ENCODE measurements at places on chromosomes 6 and 20.

GRCh38 chr20:46127396-46128010 lies 9.4 kb downstream of the CD40 start:
- DNase-seq: no peak

- DNase-seq: no peak
Observed at GRCh38 chr20:10537850-10538480, 102.9 kb downstream of the SLX4IP start.

DNA sequence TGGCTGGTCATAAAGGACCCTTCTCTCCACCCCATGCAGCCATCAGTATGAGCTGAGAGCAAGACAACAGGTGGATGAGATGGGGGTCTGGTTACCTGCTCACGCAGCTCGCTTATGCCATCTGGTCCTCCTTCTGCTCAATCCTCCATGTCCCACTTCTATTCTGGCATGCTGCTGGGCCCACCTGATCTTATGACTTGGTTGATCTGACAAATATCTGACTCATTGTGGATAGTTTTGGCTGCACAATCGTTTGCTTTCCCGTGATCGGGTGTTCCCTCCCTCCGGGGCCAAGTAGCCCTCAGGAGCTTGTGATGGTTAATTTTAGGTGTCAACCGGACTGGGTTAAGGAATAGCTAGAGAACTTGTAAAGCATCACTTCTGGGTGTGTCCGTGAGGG lies 26.6 kb upstream of the ELMO2 start:
- no peak for DNase-seq

GRCh38 chr6:54112151-54112650 lies 958 bp downstream of the MLIP start:
- DNase-seq: no peak

GRCh38 chr20:61166324-61166723 lies 85.7 kb upstream of the CDH4 start:
- DNase-seq: no peak

GRCh38 chr6:90098001-90098531 lies 198.6 kb downstream of the BACH2 start:
- no peak for DNase-seq

- peak; percentile 27 for DNase-seq
Observed at GRCh38 chr20:60206259-60206658, 248.0 kb downstream of the CDH26 start.

- no peak for DNase-seq
Observed at GRCh38 chr6:106117579-106117978, 31.4 kb downstream of the PRDM1 start.

DNA sequence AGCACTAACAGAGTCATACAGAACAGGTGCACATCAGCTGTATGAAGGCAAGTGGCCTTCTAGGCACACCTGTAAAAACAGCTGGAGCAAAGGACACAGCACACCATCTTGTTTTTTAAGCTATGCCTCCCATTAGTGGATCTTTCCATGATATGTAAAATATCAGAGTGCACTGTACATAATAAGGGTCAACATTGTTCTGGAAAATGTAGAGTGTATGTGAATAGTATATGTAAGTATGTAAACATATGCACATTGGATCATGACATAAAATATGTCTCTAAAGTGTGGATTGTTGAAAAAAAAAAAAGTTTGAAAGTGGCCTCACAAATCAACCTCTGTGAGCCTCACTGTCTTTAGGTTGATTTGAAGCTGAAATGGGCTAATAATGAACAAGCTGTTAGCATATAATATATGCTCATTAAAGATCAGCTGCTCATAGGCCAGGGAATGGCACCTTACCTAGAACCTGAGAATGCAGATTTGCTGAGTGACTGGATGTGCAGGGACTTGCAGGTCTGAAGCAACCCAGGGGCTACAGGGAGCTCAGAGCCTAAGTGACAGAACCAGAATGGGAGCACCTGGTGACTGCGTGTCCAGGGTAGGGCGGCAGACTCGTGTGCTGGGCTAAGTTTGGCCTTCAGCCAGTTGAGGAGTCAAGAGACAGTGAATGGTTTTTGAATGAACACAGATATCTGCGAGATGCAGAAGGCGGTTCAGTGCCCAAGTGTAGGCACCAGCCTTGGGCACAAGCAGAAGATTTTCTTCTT lies 198.6 kb downstream of the TMEM242 start:
- no peak for DNase-seq

DNA sequence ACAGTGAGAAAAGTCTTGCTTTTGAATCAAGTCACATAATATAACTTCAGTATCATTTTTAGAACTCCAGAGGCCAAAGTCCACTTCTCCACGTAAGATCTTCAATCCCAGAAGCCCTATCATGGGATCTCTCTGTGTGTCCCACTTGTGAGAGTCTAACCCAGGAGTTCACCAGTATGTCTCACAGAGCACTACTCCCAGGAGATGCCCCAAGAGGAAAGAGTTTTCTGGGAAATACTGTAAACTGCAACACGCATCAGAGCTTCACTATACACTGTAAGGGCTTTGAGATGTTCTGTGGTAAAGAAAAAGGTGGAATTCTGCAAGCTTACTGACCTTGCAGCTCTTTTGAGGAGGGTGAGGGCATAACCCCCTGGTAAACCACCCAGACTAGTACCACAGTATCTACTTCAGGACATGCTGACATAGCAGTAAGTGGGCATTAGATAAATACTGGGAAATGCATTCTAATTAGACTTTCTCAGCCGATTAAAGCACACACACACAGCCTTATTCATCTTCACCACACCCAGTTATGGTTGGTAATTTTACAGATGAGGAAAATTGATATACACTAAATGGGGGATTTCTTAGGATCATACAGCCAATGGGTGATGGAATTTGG lies 12.3 kb downstream of the DCBLD1 start:
- peak; percentile 44 for DNase-seq

DNA sequence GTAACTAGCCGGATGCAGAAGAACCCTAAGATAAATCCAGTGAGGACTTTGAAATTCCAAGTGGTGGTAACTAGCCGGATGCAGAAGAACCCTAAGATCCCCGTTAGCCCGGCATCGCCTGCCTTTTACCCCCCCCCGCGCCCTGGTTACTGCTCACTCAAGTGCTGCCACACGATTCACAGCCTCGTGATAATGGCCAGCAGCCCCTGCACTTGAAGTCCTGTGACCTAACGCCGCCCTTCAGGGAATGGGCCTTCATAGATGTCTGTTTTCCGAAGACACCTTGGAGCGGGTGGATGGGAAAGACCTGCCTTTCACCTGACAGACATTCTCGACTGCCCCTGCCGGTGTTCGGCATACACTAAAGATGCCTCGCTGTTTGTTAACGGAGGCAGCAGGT lies 127.9 kb downstream of the HUS1B start:
- no peak for DNase-seq
